T-helper 1 cell (primary cell): ENCODE measurements at places on chromosomes 1 and 21.

- DNase-seq, result no peak
Observed at GRCh38 chr1:230975636-230976035, 3.0 kb downstream of the TTC13 start.

DNA sequence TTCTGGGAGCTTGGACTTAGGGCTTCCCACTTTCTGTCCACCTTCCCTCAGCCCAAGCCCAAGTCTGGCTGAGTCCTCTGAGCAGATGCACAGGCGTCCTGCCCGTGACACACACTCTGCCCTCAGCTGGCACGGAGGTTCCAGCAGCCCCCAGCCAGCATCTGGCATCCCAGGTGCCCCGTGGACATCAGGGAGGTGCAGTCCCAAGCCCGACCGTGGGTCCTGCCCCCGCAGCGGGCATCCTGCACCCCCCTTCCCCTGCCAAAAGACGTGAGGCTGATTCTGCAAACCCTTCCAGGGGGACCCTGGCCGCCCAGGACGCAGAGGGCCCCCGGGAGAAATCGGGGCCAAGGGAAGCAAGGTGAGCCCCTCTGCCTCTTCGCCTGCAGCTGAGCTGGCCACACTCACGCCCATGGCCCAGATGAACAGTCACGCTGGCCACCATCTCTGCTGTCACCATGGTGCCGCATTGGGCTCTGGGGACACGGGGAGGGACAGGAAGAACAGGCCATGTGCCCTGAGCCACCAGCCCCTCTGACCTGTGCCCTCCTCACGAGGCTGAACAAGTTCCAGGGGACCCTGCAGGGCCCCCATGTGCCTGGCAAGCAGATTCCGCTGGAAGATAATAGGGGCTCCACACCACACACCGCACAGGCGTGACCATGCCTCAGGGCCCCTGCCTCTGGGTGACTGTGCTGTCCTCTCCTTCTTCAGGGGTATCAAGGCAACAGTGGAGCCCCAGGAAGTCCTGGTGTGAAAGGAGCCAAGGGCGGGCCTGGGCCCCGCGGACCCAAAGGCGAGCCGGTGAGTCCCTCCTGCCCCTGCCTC is 20.6 kb downstream of the COL6A2 start:
- no peak for DNase-seq

- no peak for DNase-seq
Observed at GRCh38 chr1:225769687-225770086, 7.9 kb upstream of the SRP9 start.

GRCh38 chr1:20126041-20126805 is 6.9 kb upstream of the PLA2G2D start:
- no peak for DNase-seq

DNA sequence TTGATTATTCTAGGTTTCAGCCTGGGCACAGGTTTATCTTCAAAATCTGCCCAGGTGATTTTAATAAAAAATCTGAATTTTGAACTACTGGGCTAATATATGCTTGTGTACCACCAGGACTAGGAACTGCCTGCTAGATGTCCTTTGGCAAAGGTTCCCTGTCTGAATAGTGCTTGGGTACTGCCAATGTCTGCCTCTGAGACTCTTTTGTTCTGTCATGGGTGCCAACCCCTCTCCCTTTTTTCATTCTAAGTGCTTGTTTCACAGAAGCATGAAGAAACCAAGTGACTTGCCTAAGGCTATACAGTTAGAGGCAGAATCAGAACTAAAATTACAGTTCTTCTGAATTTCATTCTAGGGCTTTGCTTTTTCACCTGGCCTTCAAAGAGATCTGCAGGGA is 106.3 kb upstream of the CACHD1 start:
- DNase-seq, result no peak

- no peak for DNase-seq
Observed at GRCh38 chr1:204258213-204259115, 44.7 kb upstream of the GOLT1A start.

DNA sequence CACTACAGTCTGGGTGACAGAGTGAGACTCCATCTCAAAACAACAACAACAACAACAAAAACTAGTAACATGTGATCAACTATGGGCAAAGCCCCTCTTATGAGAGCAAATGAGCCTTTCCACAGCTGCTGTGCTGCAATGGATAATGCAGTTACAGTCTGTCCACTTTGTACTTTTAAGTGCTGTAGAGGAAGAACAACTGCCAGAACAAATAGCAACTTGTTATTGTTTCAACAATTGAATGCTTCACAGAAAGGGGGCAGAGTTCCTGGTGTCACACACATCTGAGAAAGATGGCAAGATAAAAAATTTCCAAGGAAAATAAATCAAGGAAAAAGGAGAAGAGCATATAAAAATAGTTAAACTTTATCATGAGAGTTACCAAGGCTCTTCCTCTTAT is 243.6 kb upstream of the DMRTA2 start:
- DNase-seq, result no peak

- DNase-seq, result no peak
Observed at GRCh38 chr1:62728963-62729362, 40.8 kb upstream of the DOCK7 start.

DNA sequence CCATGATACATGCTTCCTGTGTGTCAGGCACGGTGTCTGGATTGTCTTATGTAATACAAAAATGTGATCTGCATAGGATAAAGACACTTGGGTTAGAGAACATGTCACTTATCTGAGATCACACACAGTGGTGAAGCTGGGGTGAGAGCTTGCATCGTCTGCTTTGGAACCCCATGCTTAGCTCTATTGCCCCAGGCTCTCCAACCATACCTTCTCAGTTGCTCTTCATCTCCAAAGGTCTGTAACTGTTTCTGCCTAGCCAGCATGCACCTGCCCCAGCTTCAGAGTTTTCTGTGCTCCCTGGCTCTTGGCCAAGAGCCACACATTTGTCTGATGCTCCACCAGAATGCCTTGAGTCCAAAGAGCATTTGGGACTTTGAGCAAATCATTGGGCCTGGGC is 93.9 kb upstream of the COG2 start:
- no peak for DNase-seq

- DNase-seq, result no peak
Observed at GRCh38 chr1:97089173-97089572, 367.6 kb downstream of the PTBP2 start.

DNA sequence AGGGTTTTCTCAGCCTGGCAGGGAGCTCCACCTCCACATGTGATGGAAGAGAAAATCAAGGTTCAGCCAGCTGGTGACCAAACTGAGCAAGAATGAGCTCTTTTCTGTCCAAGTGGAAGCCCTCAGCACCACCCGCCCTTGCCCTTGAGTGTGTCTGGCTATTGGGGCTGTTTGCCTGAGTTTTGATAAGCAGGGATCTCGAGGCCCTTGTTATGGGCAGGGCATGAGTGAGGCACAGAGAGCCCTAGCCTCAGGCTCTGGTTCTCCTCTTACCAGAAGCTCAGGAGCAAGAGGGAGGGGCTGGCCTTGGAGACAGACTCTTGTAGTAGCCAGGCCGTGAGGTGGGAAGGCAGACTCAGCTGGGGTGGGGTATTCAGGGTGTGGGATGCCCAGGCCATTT is 37.5 kb upstream of the ARF1 start:
- no peak for DNase-seq

GRCh38 chr1:222974496-222974895 is 159.7 kb downstream of the DISP1 start:
- no peak for DNase-seq

GRCh38 chr1:17209430-17209829 is 4.5 kb downstream of the PADI1 start:
- no peak for DNase-seq

DNA sequence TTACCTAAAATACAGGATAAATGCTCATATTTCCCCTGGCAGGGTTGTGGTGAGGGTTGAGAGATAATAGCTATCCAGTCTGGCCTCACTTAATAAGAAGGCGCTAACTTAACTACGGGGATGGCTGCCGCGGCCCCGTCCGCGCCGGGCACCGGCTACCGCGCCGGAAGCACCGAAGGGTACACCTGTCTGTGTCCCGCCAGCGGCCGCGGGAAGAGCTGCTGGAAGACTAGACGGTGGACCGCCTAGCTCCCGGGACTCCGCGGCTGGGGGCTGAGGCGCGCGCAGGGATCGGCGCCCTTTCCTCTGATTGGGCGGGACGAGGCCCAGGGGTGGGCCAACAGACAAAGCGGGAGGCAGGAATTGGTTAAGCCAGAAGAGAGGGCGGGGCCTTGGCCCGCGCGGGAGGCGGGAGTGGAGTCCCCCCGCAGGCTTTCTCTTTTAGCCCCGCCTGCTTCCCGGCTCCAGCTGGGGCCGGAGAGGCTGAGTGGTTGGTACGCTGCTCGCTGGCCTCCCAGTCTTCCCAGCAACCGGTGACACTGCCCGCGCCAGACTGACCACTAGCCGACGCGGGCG is at the start of gene ZNF672:
TSS of gene ZNF672 (plus strand) at position 444 of the 576 bp plus-strand sequence. CDS start 9,051 bp downstream, outside the sequence.
- DNase-seq, result peak; percentile 91

GRCh38 chr1:163863731-163864130 is 542.0 kb downstream of the NUF2 start:
- no peak for DNase-seq

GRCh38 chr1:152112101-152112884 is 3.0 kb downstream of the TCHH start:
- DNase-seq, result no peak
